SW480 (cell line): ENCODE measurements at places on chromosomes 16 and 17.

GRCh38 chr16:46826631-46827030, 4.3 kb downstream of the C16orf87 start:
- no peak for DNase-seq

DNA sequence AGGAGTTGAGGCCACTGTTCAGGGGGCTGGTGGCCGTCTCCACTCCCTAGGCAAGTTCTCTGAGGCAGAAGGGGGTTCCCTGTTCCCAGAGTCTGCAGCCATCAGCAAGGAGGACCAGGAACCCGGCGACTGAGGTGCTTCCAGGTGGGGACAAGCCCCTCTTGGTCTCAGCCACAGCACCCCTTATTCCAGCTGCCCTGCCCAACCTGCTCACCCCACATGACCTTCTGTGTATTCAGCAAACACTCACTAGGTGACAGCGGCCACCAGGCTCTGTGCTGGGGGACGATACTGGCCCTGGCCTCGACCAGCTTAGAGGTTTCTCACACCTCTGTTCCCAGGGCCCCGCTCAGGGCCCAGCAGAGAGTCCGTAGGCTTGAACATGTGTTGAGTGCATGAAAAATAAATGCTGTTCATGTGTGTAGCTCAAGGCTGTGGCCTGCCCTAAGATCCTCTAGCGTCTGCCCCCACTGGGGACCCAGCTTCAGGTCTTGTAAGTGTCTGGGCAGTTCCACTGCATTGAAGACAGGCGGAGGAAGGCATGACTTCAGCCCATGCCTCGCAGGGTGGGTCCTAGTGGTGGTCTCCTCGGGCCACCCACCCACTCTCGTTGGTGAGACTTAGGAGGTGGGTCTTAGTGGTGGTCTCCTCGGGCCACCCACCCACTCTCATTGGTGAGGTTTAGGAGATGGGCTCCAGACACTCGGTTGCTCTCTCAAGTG, 44.2 kb downstream of the NT5M start:
- no peak for DNase-seq

GRCh38 chr16:23509782-23510163, 521 bp downstream of the GGA2 start:
- no peak for DNase-seq

GRCh38 chr16:16166949-16167348, 56.3 kb downstream of the ABCC6 start:
- DNase-seq: no peak

DNA sequence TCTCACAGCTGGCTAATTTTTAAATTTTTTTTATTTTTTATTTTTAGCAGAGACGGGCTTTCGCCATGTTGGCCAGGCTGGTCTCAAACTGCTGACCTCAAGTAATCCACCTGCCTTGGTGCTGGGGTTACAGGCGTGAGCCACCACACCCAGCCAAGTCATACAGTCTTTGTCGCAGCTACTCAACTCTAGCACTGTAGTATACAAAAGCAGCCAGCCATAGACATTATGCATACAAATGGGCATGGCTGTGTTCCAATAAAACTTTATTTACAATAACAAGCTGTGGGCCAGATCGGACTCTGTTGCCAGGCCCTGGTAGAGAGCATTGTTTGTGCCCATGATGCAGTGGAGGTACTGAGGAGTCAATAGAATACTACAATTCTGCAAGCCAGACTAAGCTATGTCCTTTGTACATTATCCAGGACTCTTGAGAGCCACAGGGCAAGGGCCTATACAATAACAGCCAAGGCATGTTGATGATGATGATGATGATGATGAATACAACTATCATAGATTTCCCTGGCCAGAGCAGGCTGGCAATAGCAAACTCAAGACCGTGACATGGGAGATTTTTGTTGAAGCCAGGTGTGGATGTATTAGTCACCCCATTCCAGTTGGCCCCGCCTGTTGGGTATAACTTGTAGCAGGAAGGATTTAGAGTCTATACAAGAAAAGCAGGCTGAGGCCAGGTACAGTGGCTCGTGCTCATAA, 101.8 kb downstream of the MYH11 start:
- DNase-seq: no peak

DNA sequence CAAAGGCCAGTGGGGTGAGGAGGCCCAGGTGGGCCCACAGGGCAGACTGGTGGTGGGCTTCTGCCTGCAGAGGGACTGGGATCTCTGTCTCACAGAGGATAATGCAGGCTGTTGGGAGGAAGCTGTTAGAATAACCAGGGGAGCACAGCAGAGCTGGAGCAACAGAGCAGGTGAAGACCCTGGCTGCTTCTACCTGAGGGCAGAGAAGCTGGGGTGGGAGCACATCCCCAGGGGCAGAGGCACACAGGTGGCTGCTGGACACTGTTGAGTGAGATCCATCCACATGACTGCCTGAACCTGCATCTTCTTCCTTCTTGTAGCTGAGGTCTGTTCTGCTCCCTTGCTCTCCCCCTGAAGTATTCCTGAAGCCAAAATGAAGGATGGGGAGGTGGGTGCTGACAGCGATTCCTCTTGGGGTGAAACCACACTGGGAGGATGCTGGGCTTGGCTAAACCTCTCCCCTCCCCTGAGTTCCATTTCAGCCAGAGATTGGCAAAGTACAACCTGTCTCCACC, 1725.0 kb downstream of the TP53TG3F start:
- no peak for DNase-seq

GRCh38 chr16:554640-555365, 5.4 kb upstream of the PRR35 start:
- peak; percentile 52 for DNase-seq

DNA sequence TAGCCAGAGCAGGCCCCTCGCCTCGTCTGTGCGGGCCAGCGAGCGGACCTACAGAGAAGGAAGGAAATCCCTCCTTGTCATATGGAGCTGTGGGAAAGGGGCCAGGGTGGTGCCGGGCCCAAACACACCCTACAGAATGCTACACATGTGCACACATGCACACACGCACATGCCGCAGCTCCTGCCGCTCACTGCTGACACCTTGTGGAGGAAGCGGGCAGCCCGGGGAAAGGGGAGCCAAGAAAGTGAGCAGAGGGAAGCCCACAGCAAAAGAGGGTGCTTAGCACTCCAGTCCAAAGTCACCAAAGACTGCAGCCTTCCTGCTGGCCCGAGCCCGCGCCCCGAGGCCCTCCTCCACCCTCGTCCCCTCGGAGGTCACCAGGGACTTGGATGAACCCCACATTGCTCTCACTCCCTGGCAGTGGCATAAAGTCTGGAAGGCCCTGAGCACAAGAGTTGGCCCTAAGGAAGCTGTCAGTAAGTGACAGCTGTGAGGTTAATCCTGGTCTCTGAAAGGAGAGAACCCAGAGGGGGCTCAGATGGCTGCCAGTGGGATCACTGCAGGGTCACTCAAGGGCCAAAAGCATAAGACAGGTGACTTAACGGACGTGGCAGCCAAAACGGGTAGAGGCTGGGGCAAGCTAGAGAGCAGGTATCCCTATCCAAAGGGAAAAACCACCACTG, 68.2 kb downstream of the MYO18A start:
- DNase-seq: peak; percentile 29

DNA sequence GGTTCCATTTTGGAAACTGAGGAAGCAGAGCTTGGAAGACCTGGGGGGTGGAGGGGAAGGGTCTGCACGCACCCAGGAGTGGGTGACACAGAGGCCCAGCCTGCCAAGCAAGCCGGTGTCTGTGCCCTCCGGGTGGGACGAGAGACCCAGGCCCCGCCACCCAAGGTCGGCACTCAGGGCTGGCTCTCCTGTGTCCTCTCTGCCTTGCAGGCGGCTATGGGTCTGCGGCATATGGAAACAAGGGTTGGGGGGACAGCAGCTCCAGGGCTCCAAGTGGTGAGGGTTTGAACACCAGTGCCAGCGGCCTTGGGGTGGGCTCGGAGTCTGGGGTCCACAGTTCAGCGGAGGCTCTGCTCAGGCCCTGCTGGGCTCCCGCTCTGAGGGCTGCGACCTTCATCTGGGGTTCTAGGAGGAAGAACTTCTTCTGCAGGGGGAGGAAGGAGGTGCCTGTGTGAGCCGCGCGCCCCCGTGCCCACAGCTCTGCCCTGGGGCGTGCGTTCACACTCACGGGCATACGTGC, 4.6 kb upstream of the CD7 start:
- no peak for DNase-seq

DNA sequence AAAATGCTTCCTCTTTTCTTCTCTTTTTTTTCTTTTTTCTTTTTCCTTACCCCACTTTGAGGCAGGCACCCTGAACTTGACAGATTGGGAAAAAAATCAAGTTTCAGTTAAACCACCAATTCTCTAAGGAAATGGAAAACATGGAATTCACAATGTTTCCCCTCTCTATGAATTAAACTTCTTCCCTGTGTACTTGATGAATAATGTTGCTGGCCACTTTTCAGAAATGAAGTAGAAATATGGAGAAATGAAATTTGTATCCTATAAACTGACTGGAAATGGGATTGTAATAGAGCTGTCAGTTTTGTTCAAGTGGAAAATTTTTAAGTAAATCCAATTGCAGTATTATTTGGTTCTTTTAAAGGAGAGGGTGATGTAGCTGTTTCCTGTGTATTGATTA, 129.8 kb downstream of the CLEC16A start:
- DNase-seq: no peak

- no peak for DNase-seq
Observed at GRCh38 chr16:23125277-23125676, 24.0 kb downstream of the USP31 start.

DNA sequence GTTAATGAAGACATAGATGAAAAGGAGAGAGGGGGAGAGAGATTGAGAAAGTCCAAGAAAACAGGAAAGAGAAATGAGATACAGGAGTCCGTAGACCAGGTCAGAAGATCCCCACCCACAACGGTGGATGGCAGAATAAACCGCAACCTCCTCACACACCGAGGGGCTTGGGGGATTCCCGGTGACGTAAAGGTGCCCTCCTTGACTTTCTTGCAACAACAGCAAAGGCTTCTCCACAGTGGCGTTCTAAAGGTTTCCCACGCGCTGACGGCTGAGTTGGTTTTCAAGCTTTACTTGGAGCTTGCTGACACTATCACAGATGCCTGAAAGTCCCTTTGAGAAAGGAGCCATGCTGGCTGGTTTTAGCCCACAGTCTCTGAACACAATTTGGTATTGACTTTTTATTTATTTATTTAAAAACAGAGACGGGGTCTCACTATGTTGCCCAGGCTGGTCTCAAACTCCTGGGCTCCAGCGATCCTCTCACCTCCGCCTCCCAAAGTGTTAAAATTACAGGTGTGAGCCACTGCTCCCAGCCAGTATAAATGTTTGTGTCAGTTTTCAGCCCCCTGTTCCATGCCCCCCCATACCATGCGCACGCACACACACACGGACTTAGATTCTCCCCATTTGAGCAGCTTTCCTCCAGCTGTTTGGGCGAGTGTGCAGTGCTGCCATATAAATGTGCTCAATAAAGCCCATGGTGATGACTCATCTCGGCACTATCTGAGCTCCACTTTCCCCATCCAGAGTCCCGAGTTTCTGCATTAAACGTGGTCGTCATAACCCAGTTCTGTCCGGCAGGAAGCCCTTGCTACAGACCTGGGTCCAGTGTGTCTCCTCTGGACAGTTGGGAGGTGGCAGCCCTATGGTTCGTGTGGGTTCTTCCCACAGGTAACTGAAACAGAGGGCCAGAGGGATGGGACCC, 33.0 kb upstream of the SEC14L1 start:
- peak; percentile 28 for DNase-seq

DNA sequence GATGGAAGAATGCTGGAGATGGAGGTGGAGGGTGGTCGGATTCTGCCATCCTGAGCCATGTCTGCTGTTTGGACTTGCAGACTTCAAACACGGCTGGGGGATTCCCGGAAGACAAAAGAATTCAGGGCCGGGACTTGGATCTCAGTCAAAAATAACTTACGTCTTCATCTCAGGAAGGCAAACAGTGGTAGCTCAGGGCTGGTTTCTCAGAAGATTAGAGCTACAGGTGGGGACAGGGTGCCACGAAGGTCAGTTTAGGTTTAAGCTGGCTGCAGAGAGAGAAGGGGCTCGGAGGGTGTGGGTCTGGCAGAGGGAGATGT, 4.3 kb upstream of the RHBDL3 start:
- DNase-seq: no peak

DNA sequence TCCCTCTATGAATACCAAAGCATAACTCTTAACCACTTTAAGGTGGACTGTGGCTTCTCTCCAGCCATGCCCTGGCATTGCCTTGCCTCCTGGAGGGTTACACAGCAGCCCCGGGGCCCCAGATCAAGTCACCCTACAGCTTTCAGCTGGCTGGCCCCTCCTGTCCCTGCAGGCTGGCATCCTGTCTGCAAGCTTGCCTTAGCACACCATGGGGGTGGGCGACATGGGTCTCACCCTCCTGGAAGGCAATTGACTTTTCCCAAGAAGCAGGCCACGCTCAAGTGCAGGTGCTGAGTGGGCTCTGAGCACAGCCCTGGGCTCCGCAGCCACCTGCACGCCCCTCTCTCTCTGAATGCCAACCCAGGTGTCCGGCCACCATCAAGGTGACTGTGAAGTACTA, 25.8 kb upstream of the AKTIP start:
- DNase-seq: no peak
